ENCODE measurements at places on chromosomes 4 and X. TPM values are rescaled to one million over a fixed set of nuclear protein-coding genes. Genes with fewer than 3 reads are reported as not detected.

Gene DRD5
- total RNA-seq, result not detected

Gene PAGE2B
- total RNA-seq, result not detected

Gene ING2
- total RNA-seq, result 8.6 TPM

Gene HAND2
- 22.7 TPM for total RNA-seq

Gene NR0B1
- 1.9 TPM for total RNA-seq
